ENCODE measurements at places on chromosomes 2 and 18.

GRCh38 chr2:101150306-101151145, 656 bp downstream of the TBC1D8 start:
- no peak for DNase-seq

GRCh38 chr2:176812246-176812775, 400.3 kb upstream of the HNRNPA3 start:
- DNase-seq, result no peak

GRCh38 chr2:55111570-55112228, 61.4 kb upstream of the RTN4 start:
- DNase-seq, result peak; percentile 74

DNA sequence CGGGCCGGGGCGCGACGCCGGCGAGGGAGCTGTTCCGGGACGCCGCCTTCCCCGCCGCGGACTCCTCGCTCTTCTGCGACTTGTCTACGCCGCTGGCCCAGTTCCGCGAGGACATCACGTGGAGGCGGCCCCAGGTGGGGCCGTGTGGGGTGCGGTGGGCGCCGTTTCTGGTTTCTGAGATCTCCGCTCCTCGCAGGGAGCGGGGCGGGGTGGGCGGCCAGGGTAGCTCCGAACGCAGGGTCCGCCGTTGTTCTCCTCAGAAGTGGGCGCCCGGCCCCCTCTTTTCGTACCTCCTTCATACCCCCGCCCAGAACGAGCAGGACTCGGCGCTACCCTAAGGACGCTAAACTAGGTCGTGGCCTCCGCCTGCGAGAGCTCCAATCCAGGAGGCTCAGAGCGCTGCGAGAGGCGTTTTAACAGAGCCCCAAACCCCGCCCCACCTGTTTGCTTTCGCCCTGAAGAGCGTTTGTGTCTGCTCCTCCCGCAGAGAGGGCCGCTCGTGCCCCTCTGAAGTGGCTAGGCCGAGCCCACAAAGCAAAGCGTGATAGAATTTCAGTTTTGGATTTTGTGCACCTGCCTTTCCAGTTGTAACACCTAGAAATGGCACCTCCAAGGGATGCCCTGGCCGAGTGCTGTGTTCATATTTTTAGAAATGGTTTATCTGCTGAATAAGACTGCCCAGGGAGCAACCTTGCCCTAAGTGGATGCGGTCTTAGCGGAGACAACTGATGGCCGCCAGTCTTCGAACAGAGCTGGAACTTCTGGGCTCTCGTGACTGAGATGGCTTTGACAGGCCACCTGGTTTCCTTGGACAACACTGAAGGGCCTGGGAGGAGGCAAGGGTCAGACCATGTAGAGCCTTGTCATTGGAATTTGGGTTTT, 626 bp downstream of the CAPN10 start:
- no peak for DNase-seq

DNA sequence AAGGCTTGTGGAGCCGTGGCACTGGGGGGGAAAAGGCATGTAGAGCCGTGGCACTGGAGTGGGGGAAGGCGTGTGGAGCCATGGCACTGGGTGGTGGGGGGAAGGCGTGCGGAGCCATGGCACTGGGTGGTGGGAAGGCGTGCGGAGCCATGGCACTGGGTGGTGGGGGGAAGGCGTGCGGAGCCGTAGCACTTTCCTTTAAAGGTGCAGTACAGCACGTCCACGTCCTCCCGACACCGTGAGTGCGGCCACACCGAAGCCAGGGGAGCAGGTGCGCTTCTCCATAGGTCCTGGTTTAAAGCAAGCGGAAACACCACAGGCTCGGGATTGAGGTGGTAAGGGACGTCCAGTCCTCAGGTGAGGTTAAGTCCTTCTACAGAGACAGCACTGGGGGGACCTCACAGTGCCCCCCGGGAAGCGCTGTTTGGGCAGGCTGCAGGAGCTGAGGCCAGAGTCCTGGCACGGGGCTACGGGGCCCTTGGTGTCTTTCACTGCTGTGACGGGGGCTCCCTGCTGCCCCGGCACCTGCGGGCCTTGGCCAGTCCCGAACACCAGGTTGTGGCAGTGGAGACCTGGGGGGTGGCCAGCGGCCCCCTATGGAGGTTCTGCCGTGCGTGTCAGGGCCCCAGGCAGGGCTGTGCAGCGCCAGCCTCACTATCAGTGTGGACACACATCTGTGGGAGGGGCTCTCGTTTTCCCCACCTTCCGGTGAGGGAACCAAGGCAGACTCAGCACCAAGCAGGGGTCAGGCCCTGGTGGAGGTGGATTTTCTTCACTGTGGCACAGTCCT, 93.0 kb upstream of the CTDP1 start:
- no peak for DNase-seq

DNA sequence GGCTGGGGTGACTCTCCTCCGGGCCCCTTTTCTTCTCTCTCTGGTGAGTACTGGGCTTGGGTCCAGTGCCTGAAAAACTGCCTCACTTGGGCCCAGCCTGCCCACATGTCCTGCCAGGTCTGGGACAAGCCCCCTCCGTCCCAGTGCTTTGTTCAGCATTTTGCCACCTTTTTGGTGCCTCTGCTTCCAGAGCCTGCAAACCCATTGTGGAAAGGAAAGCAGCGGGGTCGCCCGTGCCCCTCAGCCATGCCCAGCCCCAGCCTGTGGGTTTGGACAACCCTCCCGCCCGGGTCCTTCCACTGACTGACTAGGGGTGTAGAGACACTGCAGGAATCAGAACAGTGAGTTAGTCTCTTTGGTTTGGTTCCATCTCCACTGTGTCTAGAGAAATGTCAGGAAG, 140.7 kb upstream of the ALKAL2 start:
- DNase-seq, result no peak

DNA sequence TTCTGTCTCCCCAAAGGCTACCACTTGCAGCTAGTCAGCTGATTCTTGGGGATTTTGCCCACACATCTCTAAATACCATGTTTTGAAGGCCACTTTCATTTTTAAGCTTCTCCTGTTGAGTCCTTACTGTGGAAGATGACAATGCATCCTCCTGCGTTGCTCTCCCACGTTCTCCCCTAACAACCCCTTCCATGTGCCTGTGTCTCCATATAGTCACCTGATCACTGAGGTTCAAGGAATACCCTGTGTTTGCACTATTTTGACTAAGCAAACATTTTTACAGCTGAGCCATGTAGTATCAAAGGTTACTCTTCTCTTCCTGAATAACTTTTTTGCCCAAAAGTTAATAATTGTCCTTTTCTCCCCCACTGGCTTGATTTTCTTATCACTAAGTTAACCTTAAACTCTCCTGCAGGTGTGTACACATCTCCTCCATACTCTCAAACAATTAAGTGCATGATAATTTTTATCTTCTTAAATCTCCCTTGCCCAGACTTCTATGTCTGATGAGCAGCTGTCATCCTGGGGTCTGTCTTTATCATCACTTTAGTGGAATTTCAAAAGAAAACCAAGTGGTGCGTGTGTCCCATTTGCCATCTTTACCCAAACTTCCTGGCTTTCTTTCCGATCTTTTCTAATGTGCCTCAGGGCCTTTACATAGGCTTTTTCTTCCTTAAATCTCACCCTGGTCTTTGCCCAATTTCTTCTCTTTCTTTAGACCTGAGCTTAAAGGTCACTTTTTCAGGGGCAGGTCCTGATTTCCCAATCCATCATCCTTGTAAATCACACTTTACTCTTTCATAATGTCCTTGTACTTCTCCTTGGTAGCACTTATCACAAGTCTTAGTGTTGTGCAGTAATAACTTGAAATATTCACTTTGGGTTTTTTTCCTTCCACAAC, 85.2 kb upstream of the SPATS2L start:
- DNase-seq, result no peak

DNA sequence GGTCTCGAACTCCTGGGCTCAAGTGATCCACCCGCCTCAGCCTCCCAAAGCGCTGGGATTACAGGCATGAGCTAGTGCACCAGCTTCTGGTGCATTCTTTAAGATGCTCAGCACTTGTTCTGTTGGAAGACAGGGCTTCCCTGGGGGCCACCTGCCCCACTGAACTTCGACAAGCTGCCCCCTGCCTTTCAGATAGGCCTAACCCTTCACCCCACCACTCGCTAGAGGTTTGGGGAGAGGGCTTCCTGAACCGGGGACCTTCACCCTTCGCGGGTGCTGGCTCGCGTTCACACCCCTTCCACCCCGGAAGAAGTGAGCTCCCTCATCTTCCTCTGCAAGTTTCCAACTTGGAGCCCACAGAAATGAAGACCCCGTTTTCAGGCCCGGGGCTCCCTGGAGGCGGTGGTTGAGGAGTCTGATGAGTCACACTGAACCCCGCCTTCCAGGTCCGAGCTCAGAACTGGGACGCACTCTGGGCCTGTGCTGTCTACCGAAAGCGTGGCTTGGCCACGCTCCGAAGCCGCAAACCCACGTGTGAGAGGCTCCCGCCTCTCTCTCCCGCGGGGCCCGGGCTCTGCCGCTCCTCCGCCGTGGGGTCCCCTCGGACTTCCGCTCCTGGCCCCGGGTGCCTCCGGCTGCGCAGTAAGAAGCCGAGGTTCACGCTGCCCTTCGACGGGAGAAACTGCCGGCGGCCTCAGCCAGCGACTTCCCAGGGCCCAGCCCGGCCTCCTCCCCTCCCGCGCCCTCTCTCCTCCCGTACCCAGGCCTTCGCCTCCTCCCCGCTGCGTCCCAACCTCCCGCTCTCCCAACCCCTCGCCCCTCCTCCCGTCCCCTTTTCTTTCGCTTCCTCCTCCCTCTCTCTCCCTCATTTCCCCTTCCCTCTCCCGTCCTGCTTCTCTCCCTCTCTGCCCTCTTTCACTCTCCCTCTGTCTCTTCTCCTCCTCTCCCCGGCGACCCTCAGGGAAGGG, 47.5 kb upstream of the SP3 start:
- no peak for DNase-seq

DNA sequence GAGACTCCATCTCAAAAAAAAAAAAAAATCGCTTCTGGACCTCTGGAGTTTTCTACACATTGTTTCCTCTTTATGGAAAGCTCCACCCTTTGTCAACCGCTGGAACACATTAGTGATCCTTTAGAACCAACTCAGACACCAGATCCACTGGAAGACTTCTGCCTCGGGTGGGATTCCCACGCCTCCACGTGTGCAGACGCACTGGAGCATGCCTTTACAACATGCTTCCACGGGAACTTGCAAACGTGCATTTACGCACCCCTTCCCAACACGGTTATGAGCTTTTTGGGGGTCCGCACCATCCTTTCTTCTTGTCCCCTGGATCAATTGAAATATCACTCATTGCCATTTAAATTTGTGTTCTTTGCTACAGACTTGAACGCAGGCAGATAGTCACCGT, 5.1 kb downstream of the CYS1 start:
- no peak for DNase-seq

- peak; percentile 96 for DNase-seq
These were observed 27.2 kb upstream of the FAM136A start for GRCh38 chr2:70328921-70329561.

- DNase-seq, result no peak
These were observed 89.6 kb upstream of the IL1R2 start for GRCh38 chr2:101902169-101902568.

DNA sequence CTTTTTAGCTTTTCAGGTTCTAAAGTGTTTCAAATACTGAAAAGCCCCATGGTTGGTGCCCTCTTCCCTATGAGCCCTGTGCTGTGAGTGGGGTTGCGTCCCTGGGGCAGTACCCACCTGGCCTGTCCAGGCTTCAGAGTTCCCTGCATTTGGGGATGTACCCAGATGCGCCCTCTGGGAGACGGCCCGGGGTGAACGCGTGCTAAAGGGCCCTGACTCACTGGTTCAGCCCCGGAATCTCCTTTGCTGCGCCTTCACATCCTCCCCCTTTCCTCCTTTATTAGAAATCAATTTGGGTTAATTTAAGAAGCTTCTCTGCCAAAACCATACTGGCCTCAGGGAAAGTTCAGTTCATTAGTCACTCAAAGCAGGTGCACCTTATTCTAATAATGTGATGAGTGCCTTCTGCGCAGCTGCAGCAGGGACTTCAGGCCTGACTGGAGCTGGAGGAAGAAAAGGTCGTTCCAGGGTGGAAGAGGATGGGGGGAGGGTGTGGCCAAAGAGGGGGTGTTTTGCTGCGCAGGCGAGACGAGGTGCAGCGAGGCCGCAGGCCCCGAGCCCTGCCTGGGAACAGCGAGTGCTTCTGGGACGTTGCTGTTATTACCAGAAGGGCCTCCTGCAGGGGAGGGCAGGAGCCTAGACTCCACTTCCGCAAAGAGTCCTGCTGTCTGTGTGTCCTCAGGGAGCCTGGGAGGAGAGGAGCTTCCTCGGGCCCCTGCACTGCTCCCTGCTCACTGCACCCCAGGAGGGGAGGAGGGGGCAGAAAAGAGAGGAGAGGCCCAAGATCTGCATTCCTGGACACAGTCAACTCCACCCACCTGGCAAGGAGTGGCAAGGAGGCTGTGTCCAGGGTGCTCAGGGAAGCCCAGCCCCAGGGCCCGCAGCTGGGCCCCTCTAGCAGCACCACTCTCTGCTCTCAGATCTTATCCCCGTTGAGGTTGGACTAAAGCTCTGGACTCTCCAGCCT, 223.2 kb upstream of the PXDN start:
- DNase-seq, result no peak

DNA sequence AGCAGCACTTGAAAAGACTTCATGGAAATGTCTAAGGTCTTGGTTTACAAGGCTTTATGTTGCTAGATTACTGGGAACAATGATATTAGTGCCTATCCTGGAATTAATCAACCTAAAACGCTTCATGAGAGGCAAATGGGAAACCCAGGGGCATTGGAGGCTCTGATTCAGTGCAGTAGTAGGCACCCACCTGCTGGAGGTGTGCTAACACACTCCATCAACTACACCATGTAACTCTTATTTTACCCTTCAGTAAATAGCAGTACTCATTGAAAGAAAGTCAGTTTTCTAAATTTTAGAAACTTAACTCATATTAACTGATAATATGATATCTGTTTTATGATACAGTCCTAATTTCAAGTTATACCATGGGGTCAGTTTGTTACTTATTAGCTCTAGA, 17.4 kb upstream of the HNRNPA3 start:
- no peak for DNase-seq

GRCh38 chr2:85468096-85468703, 49.7 kb downstream of the SH2D6 start:
- DNase-seq, result no peak

DNA sequence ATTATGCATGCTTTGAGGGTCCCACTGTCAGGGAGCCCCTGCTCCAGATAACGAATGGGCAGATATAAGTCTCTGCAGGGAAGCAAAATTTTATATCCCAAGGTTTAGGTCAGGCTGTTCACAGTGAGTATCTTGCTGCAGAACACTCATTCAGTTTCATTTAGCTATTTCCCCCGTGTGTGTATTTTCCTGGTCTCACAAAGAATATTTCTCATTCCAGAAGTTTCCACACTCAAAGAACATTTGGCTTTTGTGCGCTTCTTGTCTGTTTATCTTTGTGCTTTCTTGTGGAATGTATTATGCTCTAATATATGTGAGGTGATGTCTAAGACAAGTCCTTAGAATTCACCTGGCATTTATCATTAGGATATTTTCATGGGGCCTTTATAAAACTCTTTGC, 140.4 kb upstream of the MMADHC start:
- no peak for DNase-seq
